Nephron progenitor cell (in vitro differentiated cells): ENCODE measurements at places on chromosomes 2 and 18.

GRCh38 chr2:17375262-17375661, 143.0 kb downstream of the RAD51AP2 start:
- DNase-seq = no peak

DNA sequence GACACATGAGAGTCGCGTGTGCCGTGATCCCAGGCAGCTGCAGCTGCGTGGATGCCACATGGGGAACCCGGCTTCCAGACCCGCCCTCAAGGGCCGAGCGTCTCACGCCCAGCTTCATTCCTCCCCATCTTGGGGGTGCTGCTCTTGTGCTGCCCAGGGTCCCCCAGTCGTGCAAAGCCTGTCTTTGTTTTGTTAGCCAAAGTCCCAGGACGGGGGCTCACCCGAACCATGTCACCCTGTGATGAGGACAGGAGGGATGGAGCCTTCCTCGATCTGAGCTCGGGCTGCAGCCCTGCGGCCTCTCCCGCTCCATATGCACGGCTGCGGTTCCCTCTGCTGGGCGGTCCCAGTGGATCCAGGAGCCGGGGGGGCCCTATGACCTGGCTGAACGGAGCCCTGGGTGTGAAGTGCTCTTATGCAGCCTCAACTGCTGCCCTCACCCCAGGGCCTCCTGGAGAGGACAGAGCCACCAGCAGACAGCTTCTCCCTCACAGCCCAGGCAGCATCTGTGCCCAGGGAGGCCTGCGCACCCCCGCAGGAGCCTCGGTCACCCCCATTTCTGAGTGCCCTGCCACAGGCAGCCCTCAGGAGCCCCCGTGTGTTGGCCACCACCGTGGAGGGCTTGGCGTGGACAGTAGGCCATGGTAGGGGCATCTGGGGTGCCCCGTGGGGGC, 99.0 kb upstream of the CTDP1 start:
- no peak for DNase-seq

DNA sequence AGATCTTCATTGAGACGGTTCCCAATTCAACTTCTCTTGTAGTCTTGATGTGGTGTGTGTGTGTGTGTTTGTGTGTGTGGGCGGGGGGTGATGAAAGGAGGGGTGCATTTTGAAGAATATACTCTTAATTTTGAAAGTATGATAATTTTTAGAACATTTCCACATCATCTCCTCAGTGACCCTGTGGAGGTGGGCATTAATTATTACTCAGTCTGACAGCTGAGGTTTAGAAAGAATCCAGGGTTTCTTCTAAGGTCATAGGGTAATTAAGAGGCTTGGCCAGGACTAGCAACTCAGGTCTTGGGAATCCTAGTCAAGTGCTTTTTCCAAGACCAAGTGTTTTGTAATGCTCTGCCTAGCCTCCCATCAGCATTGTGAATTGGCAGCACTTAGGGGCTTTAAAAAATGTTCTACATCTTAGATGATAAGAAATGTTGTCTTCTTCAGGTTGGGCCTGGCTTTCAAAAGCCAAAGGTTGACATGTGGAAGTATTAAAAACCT, 100.5 kb downstream of the SPTBN1 start:
- DNase-seq = no peak

GRCh38 chr2:192044496-192044895, 150.2 kb downstream of the TMEFF2 start:
- DNase-seq = no peak

- no peak for DNase-seq
Observed at GRCh38 chr2:134014196-134014960, 239.5 kb upstream of the MGAT5 start.

GRCh38 chr2:30866974-30867373, 59.7 kb upstream of the CAPN13 start:
- no peak for DNase-seq

DNA sequence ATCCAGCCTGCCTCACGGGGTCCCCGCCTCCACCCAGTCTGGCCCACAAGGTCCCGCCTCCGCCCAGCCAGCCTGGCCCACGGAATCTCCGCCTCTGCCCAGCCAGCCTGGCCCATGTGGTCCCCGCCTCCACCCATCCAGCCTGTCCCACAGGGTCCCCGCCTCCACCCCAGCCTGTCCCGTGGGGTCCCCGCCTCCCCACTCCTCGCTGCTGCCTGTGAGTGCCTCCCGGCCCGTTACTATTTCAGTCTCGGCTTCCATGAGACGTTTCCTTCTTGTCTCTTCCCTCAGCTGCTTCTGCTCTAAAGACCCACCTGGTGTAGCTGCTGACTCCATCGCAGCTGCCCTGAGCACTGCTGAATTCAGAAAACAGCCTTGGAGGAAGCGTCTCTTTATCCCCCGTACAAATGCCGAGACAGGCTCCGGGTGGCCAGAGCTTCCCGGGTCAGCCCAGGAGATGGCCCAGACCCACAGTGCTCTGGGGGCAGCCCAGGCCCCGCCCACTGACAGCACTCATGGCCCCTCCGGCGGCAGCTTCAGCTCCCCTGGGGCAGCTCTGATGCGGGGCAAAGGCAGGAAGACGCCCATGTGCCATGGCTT, 69.8 kb downstream of the NFATC1 start:
- DNase-seq = peak; percentile 70

DNA sequence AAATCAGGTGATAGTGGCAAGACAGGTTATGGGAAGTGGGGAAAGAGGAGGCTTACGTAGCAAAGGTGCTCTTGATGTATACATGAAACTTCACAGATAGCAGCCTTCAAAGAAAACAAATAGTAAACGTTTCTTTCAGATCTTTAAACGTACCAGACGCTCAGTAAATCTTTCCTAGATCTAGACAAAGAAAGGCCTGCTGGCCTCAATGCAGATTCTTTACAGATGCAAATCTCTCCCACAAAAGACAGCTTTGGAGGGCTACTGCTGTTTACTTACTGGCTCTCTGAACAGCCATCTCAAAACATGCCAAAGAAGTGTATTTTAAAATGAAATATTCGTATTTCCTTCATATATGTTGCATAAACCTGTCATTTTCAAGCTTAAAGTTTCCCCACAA, 1279.9 kb upstream of the NRXN1 start:
- no peak for DNase-seq

DNA sequence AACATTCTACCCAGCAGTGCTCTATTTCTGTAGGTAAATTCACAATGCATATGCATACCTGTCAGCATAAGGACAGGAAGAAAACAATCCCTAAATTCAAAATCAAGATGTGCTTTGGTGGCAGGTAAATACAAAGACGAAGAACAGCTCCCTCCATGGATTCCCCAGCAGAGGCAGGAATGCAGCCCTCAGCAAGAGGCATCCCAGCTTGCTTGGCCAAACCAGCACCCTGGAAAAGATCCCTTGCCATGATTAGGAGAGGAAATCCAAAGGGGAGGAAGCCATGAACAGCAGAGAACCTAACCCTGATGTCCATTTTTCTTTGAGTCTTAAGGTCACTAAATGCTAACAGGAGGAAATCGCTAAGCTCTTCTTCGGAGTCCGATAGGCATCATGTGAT, 91.2 kb downstream of the KCTD1 start:
- DNase-seq = no peak

GRCh38 chr18:62979176-62979575, 263.8 kb downstream of the PHLPP1 start:
- DNase-seq = no peak

DNA sequence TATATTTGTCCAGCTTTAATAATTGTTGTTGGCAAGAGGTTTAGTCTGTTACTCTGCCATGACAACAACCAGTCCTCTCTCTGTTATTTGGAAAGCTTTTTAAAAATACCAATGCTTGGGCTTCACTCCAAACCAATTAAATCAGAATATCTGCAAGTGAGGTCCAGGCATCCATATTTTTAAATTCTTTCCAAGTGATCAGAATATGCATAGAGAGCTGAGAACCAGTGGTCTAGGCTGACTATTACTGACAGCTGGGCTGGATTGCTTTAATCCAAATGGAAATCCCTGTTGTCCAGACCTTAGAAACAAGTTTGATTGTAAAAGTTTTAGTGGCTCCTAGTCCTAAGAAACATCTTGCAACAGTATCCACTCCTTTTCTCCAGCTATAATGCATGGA, 1059.7 kb upstream of the ACVR2A start:
- no peak for DNase-seq

DNA sequence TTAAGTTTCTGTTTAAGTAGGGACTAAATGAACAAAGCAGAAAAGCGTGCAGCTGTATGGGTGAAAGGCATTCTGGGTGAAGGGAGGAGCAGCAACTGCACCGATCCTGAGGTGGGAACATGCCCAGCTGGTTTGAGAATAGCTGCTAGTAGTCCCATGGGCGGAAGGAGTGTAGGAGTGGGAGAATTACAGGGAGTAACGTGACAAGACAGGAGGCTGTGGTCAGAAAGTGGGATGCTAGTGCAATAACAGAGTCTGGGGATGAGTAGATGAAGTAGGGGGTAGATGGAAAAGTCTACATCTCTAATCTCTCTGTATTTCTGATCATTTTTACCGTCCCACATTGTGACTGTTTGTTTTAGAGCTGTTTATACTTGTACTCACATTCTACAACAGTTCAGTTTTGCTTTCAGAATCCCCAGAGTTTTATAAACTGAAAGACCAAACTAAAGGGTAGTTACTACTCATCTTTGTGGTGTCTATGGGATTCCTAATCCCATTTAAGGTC, 118.9 kb downstream of the LCLAT1 start:
- no peak for DNase-seq

GRCh38 chr18:70036771-70037347, 89.2 kb upstream of the CD226 start:
- DNase-seq = no peak

GRCh38 chr2:233075141-233075965, 15.2 kb downstream of the INPP5D start:
- DNase-seq = no peak

DNA sequence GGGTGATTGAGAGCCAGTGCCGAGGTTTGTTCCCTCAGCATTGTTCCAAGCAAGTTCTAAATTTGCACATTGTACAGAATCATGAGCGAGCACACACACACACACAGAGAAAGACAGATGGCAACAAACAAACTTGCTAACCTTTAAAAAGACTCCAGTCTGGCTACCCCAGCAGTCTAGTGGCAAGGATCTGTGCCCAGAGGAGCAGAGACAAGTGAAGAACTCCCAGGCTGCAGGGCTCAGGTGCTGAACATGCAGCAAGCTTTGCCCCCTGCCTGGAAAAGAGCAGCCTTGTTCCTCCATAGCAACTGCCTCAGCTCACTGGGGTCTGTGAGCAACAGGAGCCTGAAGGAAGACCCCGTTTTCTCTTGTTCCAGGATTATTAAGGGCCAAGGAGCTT, 169.2 kb upstream of the CCDC68 start:
- DNase-seq = no peak

DNA sequence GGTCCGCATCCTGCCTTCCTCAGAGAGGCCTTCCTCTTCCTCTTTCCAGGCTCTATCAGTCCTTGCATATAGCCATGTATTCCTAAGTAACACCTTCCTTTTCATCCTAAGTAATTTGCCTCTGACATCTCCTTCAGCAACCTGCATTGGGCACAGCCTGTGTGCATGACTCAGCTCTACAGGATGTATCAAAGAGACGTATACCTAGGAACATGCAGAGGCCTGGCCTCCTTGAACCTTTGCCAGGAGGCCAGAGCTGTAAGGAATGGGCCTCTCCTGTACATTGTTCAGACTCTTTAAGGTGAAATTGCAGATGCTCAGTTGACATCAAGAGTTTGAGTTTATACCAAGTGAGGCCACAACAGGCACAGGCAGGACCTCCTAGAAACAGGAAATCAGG, 76.0 kb upstream of the CELF4 start:
- DNase-seq = no peak

- DNase-seq = no peak
Observed at GRCh38 chr2:86323273-86324021, 14.0 kb downstream of the REEP1 start.

DNA sequence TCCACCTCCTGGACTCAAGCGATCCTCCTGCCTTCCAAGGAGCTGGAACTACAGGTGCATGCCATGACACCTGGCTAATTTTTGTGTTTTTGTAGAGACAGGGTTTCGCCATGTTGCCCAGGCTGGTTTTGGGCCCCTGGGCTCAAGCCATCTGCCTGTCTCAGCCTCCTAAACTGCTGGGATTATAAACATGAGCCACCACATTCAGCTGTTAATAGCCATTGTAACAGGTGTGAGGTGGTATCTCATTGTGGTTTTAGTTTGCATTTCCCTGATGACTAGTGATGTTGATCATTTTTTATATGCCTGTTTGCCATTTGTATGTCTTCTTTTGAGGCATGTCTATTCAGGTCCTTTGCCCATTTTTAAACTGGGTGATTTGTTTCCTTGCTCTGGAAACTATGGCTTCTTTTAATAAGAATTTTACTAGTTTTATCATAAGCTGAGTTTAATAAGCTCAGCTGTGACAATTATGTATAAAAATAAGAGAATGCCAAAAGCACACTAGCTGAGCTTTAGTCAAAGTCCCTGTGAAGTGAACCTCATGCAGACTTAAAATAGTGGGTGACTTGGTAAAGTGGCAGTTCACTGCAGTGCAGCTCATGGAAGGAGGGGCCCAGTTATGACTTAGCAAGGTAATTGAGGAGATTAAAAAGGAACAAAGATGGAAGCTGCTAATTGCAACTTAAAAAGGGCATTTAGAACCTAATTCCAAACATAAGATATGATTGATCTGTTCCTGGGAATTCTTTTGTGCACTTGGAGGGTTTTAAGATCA, 465.1 kb downstream of the TGIF1 start:
- DNase-seq = no peak

DNA sequence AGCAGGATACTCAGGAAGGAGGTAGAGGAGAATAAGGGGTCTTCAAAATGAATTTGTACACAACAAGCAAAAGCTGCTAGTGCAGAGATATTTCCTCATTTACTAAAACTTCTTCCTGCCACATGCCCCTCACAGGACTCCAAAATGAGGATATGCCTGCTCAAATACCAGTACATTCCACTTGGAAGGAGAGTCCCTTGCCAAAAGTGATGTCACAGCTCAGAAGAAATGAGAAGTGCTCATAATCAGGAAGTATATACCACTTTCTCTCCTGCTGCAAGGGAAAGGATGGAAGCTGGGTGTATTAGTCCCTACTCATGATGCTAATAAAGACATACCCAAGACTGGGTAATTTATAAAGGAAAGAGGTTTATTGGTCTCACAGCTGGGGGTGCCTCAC, 87.7 kb upstream of the FSHR start:
- no peak for DNase-seq
